ENCODE measurements at places on chromosomes 2 and 18.
A peak's percentile ranks its signal among the peaks of the same experiment; 100 is the strongest.

DNA sequence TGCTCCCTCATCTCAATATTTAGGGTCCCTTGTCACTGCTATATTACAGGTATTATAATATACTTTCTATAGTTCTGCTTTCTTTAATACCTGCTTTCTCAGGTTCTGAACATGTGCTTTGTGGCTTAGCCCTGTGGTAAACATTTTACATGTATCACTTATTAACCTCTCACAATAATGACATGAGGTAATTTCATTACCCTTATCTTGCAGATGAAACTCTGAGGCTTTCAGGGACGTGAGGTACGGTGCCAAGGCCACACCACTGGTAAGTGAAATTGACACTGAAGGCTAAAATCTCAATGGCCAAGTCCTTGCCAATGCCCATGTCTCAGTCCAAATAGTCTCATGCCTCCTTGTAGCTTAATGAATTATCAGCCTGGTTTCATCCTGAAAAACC is 21.7 kb downstream of the LINC00305 start:
- DNase-seq: no peak

DNA sequence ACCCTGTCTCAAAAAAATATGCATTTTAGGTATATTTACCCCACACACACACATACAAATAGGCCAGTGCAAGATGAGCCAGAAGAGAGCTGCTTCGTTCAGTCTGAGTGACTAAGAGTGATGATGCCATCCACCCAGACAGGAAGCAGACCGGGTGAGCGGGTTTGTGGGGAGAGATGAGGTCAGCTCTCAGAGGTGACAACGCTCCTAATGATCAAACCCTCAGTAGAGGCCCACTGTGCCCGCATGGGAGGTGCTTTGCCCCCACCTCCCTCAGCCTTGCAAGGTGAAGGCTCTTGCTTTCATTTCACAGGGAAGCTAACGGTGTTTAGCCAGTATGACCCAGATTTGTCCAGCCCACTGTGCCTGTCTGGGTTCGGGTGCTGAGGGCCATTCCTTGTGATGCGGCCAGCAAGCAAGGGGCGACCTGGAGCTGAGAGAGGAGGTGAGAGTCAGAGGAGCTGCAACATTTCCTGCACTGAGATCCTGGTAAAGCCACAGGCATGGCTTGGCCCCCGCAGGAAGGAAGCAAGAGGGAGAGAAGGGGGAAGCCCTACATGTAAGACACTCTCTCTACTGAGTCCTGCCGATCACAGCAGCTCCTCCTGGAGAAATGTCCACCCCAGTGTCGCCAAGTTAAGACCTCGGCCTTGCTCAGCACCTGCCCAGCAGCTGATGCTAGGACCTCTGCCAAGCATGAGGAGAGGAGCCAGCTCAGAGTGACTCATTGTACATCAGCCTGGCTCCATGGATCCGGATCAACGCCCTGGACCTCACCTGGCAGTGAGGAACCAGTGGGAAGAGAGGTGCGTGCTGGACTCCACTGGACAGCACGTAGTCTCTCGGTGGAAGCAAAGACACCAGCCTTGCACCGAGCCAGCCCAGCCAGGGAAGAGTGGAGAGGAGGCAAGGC is 37.0 kb downstream of the NIFK start:
- DNase-seq: no peak

- DNase-seq: no peak
These were observed 5.6 kb upstream of the PER2 start for GRCh38 chr2:238294046-238294392.

DNA sequence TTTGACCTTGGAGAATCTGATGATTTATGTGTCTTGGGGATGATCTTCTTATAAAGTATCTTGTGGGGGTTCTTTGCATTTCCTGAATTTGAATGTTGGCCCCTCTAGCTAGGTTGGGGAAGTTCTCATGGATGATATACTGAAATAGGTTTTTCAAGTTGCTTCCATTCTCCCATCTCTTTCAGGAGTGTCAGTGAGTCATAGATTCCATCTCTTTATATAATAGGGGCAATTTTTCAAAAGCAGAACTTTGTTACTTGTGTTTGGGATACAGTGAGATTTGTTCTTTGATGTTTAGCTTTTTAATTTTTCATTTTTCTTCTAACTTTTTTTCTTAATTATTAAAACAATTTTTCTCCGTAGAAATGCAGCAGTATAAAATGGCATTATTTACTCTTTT is 19.4 kb downstream of the TMEM87B start:
- DNase-seq: no peak

GRCh38 chr2:20670315-20671035 is 3.5 kb downstream of the GDF7 start:
- no peak for DNase-seq

GRCh38 chr2:107305966-107306365 is 420.0 kb upstream of the ST6GAL2 start:
- no peak for DNase-seq

- peak; percentile 87 for DNase-seq
These were observed 577 bp downstream of the IDH1 start for GRCh38 chr2:208254118-208254870.

GRCh38 chr2:233247116-233247515 is 4.4 kb upstream of the ATG16L1 start:
- no peak for DNase-seq

GRCh38 chr18:46502444-46502843 is 154.6 kb downstream of the LOXHD1 start:
- DNase-seq: no peak

- no peak for DNase-seq
These were observed 29.8 kb upstream of the SCN1A start for GRCh38 chr2:166157578-166157977.

DNA sequence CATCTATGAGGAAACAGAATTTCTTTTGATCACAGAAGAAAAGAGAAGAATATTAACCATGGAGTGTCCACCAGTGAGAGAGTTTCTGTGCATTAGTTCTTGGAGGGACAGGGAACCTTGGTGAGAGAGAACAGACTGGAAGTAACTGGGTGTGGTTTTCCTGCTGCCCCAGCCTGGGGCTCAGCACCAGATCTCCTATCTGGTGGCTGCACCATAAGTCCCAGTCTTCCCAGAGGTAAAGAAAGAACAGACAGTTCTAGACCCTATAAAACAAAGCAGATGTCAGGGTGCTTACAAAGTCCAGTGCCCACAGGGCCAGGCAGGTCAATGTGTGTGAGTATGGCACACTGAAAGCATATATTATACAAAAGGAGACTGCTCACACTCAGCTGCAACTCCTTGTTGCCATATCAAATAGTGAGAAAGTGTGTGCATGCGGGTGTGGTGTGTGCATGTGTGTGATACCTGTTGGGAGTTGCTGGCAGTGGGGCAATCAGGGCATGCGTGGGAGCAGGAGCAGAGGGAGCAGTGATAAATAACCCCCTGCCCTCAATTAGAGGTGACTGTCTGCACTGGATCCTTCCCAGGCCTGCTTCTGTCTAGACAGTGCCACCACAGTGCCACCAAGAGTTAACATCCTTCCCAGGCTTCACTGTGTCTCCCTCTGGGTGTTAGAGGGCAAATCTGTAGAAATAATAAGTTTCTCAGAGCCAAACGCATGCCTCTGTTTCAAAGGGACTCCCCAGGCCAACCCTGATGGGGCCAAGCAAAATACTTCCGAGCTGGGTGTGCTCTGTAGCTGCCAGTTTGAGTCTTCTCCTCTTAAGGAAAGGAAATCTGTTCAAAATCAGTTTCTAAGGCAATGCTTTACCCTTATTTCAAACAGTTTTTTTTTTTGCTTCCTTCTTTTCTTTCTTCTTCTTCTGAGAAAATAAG is 45.7 kb downstream of the RDH14 start:
- DNase-seq: no peak

DNA sequence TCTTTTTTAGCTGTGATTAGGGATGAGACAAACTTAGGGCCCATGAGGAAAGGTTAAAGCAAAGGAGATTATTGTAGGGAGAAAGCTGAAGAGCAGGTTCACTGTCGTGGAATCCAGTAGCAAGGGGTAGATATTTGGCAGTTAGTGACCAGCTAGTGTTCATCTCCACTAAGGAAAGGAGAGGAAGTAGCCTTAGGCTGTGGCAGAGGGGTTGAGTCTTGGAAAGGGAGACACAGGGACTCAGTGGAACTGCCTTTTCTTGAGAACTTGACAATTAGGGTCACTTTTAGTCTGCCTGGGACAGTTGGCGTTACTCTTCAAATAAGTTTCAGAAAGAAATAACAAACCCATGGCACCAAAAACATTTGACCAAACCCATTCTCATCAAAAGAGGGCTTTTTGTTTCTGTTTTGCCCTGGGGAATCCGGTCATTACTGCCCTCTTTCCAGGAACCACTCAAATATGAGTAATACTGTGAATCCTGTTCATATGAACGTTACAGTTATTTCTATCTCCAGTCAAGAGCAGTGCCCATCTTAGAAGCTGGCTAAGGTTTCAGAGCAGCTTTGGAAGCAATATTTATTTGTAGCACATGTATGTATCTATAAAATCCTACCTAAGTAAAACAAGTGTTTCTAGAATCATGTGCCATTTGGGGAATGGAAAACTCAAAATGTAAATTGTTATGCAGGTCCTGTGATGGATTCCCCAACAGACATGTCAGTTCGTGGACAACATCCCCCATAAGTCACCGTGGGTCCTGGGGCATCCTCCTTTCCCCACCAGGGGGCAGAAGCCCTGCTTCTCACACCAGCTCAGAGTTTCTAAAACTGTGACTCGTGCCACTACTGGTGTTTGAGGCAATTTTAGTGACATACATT is 77.3 kb upstream of the PHLPP1 start:
- DNase-seq: peak; percentile 41

DNA sequence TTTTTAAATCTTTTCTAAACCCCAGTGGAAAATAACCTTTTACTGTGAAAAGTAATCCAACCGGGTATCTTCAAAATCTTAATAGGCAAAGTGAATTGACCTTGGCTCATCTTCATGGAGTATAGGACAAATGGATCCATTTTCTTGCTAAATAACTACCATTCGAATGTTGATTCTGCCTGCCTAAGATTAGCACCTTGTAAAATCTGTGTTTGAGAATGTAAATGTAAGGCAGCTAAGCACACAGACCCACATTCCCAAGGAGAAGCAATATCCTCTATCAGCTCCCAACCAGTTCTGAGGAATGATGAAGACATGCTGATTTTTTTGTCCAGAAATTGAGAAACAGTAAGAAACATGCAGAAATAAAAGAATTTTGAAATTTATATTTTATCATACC is 509.8 kb upstream of the SMIM21 start:
- DNase-seq: no peak
